Ascending aorta (tissue), 2 donors: ENCODE measurements at places on chromosomes 13 and 19. TPM values are rescaled to one million over a fixed set of nuclear protein-coding genes. Genes with fewer than 3 reads are reported as not detected.

- DNase-seq: no peak
- no peaks in the 10 kb centered on the region for H3K27me3 ChIP-seq
- peak overlapping the region; percentile 7 for H3K4me3 ChIP-seq
- H3K36me3 ChIP-seq: peaks cover 13% of the 10 kb centered on the region
These were observed 11.6 kb downstream of the MIR17HG start for GRCh38 chr13:91359111-91359510.

DNA sequence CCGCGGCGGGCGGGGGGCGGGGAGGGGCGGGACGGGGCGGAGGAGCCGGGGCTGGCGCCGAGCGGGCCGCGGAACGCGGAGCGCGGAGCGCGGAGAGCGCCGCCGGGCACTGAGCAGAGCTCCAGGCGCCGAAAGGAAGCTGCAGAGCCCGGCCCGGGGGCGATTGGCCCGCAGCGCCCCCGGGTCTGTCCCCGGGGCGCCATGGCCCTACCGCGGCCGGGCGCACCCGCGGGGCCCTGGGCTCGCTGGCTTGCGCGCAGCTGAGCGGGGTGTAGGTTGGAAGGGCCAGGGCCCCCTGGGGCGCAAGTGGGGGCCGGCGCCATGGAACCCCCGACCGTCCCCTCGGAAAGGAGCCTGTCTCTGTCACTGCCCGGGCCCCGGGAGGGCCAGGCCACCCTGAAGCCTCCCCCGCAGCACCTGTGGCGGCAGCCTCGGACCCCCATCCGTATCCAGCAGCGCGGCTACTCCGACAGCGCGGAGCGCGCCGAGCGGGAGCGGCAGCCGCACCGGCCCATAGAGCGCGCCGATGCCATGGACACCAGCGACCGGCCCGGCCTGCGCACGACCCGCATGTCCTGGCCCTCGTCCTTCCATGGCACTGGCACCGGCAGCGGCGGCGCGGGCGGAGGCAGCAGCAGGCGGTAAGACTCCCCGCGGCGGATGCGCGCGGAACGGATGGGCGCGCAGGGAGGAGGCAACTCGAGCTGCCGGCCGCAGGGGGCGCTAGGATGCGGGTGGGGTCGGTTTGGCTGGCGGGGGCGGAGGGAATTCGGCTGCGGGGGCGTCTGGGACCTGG, at the start of gene PDE4A:
TSS of gene PDE4A (plus strand) at position 95 of the 796 bp plus-strand sequence. CDS start at position 322, 227 bp downstream.
- H3K36me3 ChIP-seq: no peaks in the 10 kb centered on the region
- no peak within 1 kb of the TSS for H3K27ac ChIP-seq
- no peak for DNase-seq
- H3K4me3 ChIP-seq: peak within 1 kb of the TSS; percentile 28
- peaks cover 50% of the 10 kb centered on the region for H3K27me3 ChIP-seq

- H3K4me1 ChIP-seq: peaks cover 90% of the 10 kb centered on the region
- H3K27ac ChIP-seq: peak overlapping the region; percentile 15
- no peaks in the 10 kb centered on the region for H3K27me3 ChIP-seq
- no peak overlapping the region for H3K4me3 ChIP-seq
- DNase-seq: no peak
- H3K36me3 ChIP-seq: no peaks in the 10 kb centered on the region
These were observed 38.4 kb downstream of the BRD4 start for GRCh38 chr19:15293781-15294491.

DNA sequence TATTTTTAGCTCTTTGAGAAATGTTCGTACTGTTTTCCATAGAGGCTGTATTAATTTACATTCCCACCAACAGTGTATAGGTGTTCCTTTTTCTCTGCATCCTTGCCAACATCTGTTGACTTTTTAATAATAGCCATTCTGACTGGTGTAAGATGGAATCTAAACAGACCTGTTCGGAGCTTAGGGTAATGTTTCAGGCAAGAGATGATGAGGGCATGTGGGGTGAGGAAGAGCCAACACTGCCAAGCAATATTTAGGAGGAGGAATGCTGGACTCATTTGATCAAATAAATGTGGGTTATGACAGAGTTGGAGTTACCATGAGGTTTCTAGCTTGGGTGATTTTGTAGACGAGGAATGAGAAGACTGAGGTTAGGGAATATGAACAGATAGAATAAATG, 382.9 kb downstream of the KLF12 start:
- no peaks in the 10 kb centered on the region for H3K4me1 ChIP-seq
- H3K27ac ChIP-seq: no peak overlapping the region
- no peaks in the 10 kb centered on the region for H3K27me3 ChIP-seq
- DNase-seq: no peak

Gene APOC4
- total RNA-seq: not detected

Gene GTF2F2
- total RNA-seq: 6.4 TPM

Gene IGFL3
- not detected for total RNA-seq
